Ascending aorta (tissue), 2 donors: ENCODE measurements at places on chromosomes 1 and 21. TPM values are rescaled to one million over a fixed set of nuclear protein-coding genes. Genes with fewer than 3 reads are reported as not detected.

DNA sequence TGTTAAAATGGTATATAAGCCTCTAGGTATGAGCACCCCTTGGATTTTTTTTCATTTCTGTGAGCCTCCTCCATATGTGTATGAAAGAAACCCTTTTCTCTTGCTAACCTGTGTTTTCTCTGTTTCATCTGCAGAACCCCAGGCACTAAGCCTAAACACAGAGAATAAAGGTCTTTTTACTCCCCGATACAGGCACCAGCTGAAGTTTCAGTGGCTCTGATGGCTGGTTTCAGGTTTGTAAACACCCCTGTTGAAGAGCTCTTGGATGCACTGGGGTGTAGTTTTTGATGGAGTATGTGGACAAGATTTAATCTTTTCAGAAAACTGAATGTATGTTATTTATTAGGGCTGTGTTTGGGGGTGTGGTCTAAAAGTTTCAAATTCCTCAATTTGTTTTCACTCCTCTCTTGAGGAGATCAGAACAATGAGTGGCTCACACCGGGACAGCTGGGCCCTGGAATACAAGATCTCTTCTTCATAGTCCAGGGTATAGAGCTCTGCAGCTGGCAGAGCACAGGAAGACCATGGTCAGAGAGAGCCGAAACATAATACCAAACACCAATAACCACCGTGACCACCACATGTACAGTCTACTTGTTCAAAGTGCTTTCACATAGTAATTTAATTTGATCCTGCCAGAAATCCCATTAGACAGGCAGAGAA, 50.2 kb upstream of the VTCN1 start:
- no peaks in the 10 kb centered on the region for H3K27me3 ChIP-seq
- no peak for DNase-seq
- no peak overlapping the region for H3K4me3 ChIP-seq
- no peaks in the 10 kb centered on the region for H3K36me3 ChIP-seq
- no peaks in the 10 kb centered on the region for H3K4me1 ChIP-seq
- H3K27ac ChIP-seq = no peak overlapping the region

- H3K4me3 ChIP-seq = no peak overlapping the region
- H3K27ac ChIP-seq = no peak overlapping the region
- no peak for DNase-seq
- peaks cover 20% of the 10 kb centered on the region for H3K4me1 ChIP-seq
- H3K36me3 ChIP-seq = no peaks in the 10 kb centered on the region
Measured at GRCh38 chr1:112402682-112403643, 6.9 kb downstream of the CTTNBP2NL start.

DNA sequence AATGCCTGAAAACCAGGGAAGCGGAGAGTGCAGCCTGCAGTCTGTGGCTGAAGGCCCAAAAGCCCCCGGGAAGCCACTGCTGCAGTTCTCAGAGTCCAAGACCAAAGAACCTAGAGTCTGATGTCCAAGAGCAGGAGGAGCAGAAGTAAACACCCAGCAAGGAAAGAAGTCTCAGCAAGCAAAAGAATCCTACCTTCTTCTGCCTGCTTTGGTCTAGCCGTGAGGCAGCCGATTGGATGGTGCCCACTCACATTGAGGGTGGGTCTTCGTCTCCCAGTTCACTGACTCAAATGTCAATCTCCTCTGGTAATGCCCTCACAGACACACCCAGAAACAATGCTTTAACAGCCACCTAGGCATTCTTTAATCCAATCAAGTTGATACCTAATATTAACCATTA, 217.5 kb downstream of the PLA2G4A start:
- H3K4me3 ChIP-seq = no peak overlapping the region
- H3K27me3 ChIP-seq = no peaks in the 10 kb centered on the region
- no peak overlapping the region for H3K27ac ChIP-seq
- no peaks in the 10 kb centered on the region for H3K36me3 ChIP-seq
- H3K4me1 ChIP-seq = no peaks in the 10 kb centered on the region

GRCh38 chr1:229857585-229857984, 209.5 kb upstream of the GALNT2 start:
- no peak for DNase-seq
- no peak overlapping the region for H3K4me3 ChIP-seq
- no peaks in the 10 kb centered on the region for H3K36me3 ChIP-seq
- no peak overlapping the region for H3K27ac ChIP-seq
- no peaks in the 10 kb centered on the region for H3K27me3 ChIP-seq

- DNase-seq = no peak
- no peaks in the 10 kb centered on the region for H3K27me3 ChIP-seq
- peaks cover 69% of the 10 kb centered on the region for H3K36me3 ChIP-seq
- H3K4me3 ChIP-seq = no peak overlapping the region
- H3K4me1 ChIP-seq = no peaks in the 10 kb centered on the region
- H3K27ac ChIP-seq = no peak overlapping the region
Measured at GRCh38 chr1:31272369-31272768, 24.2 kb downstream of the SNRNP40 start.

DNA sequence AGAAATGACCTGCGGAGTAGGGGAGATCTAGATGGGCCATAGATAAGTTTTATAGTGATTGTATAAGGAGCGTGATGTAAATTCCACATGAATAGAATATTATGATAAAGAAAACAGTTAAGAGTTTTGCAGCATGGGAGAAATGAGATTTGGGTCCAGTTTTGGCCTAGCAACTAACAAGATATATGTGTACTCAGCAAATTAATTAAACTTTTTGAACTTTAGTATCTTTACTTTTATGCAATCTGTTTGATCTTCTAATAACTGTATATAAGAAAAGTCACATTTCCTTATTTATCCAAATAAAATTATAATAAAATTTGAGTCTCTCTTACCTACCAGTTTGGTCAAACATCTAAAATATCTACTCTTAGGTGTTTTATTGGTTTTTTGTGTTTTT, 1011.8 kb upstream of the NCAM2 start:
- no peaks in the 10 kb centered on the region for H3K4me1 ChIP-seq
- H3K36me3 ChIP-seq = no peaks in the 10 kb centered on the region
- no peak overlapping the region for H3K4me3 ChIP-seq
- no peak for DNase-seq

GRCh38 chr1:85707267-85707989, 805 bp downstream of the ZNHIT6 start:
- no peaks in the 10 kb centered on the region for H3K27me3 ChIP-seq
- DNase-seq = no peak
- peak overlapping the region; percentile 87 for H3K4me3 ChIP-seq
- H3K4me1 ChIP-seq = no peaks in the 10 kb centered on the region
- peak overlapping the region; percentile 85 for H3K27ac ChIP-seq

GRCh38 chr1:57517587-57518374, 93.9 kb upstream of the DAB1 start:
- no peaks in the 10 kb centered on the region for H3K27me3 ChIP-seq
- DNase-seq = no peak
- no peak overlapping the region for H3K4me3 ChIP-seq

GRCh38 chr21:42370894-42371654, 4.7 kb upstream of the TFF1 start:
- H3K36me3 ChIP-seq = no peaks in the 10 kb centered on the region
- no peak overlapping the region for H3K27ac ChIP-seq
- H3K4me1 ChIP-seq = no peaks in the 10 kb centered on the region
- no peak overlapping the region for H3K4me3 ChIP-seq

DNA sequence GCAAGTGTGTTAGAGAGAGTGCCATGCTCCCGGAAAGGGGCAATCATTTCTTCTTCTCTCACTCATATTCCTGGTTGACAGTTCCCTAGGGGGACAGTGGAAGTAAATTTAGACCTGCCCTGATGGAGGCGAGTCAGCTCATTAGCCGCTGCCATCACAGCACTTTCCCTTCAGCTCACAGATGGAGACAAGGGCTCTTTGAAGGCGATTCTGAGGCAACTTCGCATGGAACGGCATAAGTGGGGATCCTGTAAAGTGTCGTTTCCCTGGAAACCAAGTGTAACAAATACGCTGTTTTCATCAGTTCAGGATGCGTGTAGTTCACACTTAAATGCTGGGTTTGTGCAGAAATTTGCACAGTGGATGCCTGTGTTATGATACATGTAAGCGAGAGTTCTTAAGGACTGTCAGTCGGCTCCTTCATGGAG, 114.5 kb upstream of the TMPRSS15 start:
- H3K4me3 ChIP-seq = no peak overlapping the region
- H3K4me1 ChIP-seq = no peaks in the 10 kb centered on the region
- no peaks in the 10 kb centered on the region for H3K36me3 ChIP-seq
- no peak for DNase-seq

Gene IQCC
- total RNA-seq = not detected

Gene ATP1A4
- total RNA-seq = not detected

Gene DNAI4
- not detected for total RNA-seq

Gene CFHR1
- 16.0 TPM for total RNA-seq

Gene MAB21L3
- total RNA-seq = not detected

Gene NBPF6
- total RNA-seq = not detected
